ENCODE measurements at places on chromosomes 11 and 22.

- DNase-seq, result no peak
Observed at GRCh38 chr11:119684361-119685110, 44.5 kb downstream of the NECTIN1 start.

DNA sequence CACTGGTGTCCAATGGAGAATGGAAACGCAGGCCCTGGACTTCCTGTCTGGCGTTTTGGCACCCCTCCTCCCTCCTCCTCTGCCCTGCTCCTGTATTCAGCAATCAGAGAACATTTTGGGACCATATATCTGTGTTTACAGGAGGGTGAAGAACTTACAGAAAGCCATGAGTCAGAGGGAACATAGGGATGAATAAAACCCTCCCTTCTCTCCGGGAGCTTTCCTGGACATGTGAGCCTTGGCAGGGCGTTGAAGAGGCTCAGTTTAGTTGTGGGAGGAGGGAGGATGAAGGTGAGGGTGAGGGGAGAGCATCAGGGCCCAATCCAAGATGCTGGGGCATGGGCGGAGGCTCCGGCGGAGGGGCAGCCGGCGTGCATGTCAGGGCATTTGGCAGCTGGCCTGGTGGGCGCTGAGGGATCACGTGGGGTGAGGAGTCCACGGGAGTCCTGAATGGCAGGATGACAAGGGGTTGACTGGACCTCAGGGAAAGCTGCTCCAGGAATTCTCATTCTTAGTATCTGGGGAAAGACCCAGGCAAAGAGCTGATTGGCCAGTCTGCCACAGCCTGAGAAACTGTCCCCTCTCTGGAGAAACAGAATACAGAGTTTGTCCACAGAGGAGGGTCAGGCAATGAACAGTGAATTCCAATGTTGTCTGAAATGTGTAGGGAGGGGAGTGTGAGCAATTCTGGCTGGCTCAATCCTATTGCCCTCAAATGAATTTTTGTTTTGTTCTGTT is 28.9 kb downstream of the MICAL2 start:
- DNase-seq, result no peak

DNA sequence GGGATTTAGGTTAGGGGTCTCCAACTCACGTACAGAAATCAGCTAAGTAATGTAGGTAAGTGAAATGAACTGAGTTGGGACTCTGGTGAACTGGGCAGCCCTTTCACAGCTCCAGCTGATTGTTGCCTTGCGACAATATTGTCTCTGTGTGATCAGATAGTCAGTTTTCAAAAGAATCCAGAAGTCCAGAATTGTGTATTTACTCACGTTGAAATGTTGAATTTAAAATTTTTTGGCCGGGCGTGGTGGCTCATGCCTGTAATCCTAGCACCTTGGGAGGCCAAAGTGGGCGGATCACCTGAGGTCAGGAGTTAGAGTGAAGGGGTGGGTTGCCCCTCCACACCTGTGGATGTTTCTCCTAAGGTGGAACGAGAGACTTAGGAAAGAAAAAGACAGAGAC is 18.8 kb upstream of the WDR74 start:
- DNase-seq, result no peak

DNA sequence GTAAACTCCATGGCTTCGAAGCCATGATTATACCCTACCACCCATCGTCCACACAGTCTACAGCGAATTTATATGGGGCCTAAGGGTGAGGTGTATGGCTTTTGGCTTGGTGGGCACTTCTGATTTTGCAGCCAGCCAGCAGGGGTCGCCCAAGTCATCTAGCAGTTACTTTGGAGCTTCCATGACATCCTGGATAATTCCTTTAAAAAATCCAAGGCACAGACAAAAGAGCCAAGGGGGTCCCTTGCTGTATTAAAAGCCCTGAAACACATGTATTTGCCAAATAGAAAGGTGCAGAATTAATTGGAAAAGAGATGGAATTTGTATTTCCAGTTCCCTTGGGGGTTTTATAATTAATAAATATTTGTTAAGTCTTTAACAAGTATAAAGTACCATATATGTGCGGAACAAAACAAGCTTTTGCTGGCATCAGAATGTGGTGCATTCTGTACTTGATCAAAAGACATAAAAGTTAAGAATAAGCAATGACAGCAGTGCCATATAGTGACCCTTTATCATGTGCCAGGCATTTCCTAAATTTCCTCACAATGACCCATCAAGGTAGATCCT is 132.8 kb upstream of the PITPNB start:
- no peak for DNase-seq

DNA sequence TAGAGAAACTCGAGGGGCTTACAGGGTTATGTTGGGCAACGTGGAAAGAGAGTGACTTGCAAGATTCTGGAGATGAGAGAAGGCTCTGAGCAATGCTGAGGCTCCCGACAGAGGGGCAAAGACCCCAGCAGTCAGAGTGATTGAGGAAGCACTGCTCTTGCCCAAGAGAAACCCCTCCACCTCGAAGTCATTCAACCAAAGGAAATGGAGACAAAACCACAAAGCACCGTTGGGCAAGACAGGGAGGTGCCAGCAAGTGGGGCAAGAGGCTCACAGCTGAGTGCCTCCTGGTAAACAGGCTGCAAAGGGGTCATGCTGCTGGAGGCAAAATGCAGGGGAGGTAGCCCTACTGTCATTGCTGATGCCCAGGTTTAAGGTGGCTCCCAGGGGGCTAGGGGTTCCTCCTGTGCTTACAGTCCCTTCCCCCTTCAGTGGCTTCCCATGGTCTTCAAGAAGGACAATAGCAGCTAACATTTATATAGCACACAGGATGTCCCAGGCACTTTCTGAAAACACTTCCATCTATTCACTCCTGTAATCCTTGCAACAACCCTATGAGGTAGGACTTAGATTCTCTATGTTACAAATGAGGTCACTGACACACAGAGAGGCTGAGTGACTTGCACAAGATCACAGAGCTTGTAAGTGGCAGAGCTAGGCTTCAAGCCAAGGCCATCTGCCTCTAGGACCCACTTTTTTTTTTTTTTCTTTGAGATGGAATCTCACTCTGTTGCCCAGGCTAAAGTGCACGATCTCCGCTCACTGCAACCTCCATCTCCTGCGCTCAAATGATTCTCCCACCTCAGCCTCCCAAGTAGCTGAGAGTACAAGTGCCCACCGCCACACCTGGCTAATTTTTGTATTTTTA is 18.1 kb upstream of the MYH9 start:
- peak; percentile 59 for DNase-seq

DNA sequence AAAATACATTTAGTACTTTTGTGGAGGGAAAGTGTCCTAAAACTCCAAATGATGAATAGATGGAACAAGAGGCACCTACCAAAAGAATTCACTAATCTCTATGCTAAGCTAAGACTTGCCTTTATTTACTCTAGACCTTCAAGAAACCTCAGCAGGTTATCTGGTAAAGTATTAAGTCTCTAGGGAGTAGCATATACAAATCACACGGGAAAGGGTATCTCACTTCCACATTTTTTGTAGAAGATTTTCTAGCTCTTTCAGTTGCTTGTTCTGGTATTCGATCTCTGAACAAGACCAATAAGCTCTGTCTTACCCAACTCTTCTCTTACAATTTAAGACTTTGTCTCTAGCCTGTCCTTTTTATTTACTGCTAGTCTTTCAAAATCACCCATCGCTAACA is 18.1 kb upstream of the CADM1 start:
- DNase-seq, result no peak

DNA sequence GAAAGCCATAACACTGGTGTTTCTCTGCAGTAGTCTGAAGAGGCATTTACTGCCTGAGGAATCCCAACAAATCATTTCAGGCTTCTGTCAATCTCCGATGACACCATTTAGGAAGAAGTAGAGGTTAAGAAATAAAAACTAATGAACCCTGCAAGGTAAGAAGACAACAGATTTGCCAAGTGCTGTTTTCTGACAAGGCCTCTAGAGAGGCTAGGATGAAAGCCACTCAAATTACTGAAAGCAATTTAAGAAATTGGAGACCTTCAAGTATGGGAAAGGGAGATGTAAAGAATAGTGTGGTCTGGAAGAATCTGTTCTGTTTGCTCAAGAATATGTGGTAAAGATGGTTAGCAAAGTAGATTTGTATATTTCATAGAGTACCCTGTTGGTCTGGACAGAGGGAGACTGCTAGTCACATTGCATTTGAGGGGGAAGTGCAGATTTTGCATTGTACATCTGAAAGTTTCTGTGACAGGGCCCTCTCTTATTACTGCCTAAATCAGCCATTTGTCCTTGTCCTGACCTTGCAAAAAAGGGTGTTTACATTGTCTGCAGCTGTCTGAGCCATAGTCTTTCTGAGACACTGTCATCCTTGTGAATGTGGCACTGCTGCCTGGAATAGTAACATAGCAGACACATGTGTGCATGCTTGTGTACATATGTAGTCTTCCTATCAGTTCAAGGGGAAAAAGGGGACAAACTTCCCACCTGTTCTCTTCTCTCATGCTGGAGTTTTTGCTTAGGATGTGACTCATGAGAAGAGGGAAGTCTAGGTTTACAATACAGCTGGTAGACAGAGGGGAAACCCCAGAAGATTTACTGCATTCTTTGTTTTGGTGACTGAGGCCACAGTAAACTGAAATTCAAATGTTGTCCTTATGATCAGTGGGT is 640.2 kb upstream of the KIRREL3 start:
- DNase-seq, result no peak

DNA sequence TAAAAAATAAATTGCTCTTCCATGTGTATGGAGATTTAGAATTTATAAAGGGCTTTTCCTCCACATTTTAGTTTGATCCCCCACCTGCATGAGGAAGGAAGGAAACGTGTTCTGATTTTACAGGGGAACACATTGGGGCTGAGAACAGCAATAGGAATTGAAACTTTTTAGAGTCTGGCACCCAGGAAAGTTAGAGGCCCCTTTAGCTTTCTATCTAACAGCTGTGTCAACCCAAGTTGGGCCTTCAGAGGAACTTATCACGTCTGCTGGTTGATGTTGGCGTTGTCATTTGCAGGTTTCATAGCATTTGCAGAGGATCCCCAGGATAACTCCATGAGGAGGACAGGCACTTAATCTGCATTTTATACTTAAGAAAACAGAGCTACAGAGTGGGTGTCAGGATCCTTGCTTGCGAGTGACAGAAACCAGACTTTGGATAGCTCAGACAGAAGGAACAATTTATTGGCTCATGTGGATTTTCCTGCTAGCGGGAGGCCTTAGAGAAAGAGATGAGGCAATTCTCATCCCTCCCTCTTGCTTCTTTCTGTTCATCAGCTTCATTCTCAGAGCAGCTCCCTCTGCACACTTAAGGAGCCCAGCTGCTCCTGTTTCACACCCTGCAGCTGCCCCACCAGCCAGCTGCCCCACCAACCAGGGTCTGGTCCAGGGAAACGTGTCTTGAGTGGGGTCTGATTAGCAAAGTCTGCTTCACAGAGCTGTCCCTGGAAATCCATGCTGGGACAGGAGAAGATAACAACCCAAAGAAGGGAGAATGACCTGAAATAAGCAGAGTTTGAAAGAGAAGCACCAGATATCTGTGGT is 92.5 kb upstream of the OR4B1 start:
- no peak for DNase-seq

- DNase-seq, result no peak
Observed at GRCh38 chr22:49880281-49880680, 26.6 kb downstream of the ZBED4 start.

- no peak for DNase-seq
Observed at GRCh38 chr11:128365044-128365443, 222.3 kb downstream of the ETS1 start.
